Kidney glomerular epithelial cell (primary cell): ENCODE measurements at places on chromosomes 6 and 20.

DNA sequence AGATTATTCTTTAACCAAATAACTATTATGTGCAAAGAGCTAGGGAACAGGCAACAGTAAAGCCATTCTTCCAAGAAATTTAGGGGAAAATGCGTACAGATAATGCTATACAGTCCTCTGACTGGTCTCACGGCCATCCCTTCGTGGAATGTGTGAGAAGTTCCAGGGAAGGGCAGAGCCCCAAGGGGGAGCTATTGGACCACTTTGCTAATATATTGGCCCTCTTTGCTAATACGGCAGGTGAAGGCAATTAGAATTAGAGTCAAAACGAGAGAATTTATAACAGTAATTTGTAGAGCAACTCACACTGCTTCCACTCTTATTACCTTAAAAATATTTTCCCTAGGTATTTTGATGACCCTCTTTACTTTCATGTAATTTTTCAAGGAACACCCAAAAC is 140.4 kb downstream of the IMPG1 start:
- DNase-seq, result peak; percentile 3

DNA sequence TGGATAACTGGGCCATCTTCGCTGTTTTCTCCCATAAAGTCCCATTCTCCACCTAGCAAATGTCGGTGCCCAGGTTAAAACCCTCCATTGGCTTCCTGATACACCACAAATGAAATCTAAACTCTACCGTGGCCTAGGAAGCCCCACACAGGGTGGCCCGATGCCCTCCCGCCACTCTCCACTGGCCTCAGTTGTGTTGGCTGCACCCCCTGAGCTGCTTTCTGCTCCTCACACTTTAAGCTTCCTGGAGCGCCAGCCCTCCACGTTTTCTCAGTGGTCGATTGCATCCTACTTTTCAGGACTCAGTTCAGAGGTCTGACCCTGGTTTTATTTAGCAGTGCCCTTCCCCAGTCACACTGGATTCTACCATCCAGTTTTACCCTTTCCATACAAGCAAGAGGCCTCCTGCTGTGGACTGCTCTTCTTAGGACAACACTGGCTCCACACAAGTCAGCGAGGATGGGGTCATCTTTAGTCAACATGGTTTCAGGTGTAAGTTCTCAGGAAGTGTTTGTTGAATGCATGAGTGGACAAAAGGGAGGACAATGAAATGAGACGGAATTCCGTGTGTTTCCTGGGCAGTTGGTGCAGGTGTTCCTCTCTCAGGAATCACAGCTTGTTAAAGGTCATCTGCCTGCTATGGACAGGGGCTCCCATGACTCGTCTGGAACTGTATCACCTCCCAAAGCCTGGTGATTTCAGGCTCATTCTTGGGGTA is 124.1 kb downstream of the SULF2 start:
- DNase-seq, result no peak

GRCh38 chr6:48835421-48835958 is 627.6 kb downstream of the MMUT start:
- DNase-seq, result no peak

DNA sequence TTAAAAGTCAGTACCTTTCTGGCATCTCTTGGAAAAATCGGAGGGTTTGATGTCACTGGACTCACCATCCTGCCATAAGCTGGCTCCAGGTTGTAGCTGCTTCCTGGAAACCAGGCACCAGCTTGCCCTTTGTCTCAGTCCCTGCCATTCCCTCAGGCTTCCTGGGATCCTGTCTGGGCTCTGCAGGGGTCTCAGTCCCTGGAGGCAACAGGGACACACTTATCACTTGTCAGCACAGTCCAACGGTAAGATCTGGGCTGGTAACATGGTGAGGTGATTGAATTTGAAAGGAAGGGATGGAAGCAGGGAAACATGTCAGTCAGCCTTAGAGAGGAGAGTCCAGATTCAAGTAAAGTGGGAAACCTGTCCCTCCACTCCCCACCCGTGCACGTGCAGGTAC is 147.6 kb upstream of the ECI2 start:
- no peak for DNase-seq

- DNase-seq, result no peak
Measured at GRCh38 chr6:100574836-100575235, 110.1 kb upstream of the SIM1 start.

DNA sequence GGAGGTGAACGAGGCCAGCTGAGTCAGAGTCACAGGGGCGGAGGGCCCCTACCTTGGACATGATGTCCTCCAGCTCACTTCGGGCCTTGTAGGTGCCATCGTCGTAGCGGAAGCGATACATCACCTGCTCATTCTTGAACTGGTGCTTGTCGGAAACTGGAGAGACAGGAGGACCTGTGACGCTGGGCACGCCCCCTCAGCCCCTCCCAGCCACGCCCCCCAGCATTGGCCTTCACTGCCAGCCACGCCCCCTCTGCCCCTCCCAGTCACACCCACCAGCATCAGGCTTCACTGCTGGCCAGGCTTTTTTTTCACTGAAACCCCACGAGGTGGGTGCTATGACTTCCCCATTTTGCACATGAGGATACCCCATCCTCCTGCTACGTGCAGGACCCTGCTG is 148.2 kb downstream of the PREX1 start:
- no peak for DNase-seq

GRCh38 chr6:100171533-100172321 is 177.7 kb upstream of the MCHR2 start:
- no peak for DNase-seq
